ENCODE measurements at places on chromosomes 7 and 10. TPM values are rescaled to one million over a fixed set of nuclear protein-coding genes. Genes with fewer than 3 reads are reported as not detected.

Gene PTPRE
- 3.4 TPM for total RNA-seq

Gene ZNF727
- total RNA-seq, result not detected

- DNase-seq, result peak; percentile 89
These were observed 8.8 kb upstream of the SPAM1 start for GRCh38 chr7:123916240-123916724.

GRCh38 chr7:42274053-42274452 lies 37.0 kb upstream of the GLI3 start:
- no peak for DNase-seq

DNA sequence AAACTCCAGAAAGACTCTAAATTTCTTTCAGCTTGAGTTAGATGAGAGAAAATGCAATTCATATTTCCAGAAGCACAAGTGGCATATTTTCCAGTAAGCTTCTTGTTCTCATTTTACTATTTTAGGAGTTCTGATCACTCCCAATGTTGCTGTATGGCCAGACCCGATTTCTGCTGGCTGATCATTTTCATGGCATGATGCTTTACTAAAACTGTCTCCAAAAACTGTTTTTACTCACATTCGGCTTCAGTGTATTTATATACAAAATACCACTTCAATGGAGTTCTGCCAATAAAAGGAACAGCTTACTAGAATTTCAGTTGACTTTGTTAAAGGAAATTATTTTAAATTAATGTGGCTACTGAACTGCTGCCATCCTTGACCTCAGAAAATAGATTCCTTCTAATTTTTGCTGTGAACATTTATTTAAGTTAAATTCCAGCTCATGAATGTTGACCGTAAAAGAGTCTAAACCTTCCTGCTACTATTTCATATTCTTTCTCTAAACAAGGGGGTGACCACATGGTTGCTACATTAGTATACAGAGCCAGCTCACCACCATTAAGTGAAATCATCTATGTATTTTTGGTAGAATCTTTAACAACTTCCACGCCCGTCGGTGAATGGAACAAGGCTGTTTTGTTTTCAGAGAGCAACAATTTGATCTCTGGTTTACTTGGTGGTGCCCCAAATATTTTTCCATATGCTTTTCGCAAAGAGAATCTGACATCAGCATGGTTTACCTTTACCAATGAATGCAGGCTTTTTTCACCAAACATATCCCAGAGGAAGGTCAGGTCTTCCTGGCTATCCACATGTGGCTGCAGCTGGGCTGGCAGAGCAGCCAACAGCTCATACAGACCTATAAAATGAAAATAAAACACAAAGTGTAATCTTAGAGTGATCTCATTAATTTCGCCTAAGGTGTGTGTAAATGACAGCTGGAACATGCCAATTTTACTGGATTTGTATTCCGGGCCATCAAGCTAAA lies 101.2 kb downstream of the MPP7 start:
- no peak for DNase-seq

DNA sequence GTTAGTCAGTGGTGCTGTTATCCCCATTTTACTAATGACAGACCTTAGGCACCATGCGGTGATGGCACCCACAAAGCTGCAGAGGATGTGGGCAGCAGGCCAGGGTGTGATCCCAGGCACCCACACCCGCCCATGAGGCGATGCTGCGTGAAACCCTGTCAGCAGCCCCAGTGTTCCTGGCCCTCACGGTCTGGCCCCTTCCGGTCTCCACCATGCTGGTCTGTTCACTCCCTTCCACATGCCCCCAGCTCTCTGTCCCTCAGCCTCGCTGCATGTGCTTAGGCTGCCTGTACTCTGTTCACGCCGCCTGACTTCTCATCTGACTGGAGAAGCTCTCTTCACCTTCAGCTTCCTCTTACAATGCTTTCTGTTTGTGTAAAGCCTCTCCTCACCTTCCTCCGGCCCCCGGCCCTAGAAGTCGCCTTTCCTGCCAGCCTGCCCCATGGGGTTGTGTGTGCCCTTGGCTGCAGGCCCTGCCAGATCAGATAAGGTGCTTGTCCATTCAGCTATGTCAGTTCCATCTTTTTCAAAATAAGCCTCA lies 17.6 kb upstream of the ORAI2 start:
- DNase-seq, result no peak

GRCh38 chr10:106712988-106713387 lies 451.5 kb downstream of the SORCS1 start:
- DNase-seq, result no peak

- no peak for DNase-seq
These were observed 37.4 kb downstream of the DNAJC9 start for GRCh38 chr10:73209705-73210104.

GRCh38 chr10:35460852-35461460 lies 124.6 kb downstream of the CCNY start:
- DNase-seq, result no peak

DNA sequence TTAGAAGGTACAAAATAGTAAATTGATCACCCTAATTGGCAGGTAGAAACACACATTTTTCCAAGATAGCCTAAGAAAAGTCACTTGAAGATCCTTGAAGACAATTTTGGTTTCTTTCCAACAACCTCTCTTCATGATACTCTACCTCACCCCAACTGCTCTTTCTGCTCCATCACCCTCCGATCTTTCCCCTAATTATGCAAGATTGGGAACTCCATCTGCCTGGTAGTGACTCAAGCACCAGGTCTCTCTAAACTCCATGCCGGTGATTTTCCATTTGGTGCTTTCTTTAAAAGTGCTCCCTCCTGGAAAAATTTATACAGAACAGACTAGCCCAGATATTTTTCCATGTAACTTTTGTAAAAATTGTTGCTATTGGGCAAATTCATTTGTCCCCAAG lies 1.1 kb upstream of the AKR1B1 start:
- no peak for DNase-seq

GRCh38 chr10:11610826-11611247 lies 613 bp downstream of the USP6NL start:
- peak; percentile 63 for DNase-seq

DNA sequence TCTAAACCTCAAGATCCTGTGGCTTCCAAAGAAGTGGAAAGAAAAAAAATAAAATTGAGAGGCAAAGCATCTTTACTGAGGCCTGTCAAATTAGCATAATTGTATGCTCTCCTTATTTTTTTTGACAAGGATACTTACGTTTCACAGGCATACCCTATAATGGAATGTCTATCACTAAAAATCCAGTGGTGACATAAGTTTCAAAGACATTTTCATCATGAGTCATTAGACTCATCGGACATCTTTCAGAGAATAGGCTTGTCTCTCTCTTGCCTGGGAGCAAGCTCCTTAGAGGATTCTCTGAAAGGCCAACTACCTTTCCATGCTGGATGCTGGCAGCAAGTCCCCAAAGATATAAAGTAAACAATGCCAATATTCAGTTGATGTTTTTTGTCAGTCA lies 380.7 kb upstream of the STEAP1 start:
- no peak for DNase-seq

GRCh38 chr10:5381187-5381586 lies 16.4 kb downstream of the UCN3 start:
- no peak for DNase-seq

DNA sequence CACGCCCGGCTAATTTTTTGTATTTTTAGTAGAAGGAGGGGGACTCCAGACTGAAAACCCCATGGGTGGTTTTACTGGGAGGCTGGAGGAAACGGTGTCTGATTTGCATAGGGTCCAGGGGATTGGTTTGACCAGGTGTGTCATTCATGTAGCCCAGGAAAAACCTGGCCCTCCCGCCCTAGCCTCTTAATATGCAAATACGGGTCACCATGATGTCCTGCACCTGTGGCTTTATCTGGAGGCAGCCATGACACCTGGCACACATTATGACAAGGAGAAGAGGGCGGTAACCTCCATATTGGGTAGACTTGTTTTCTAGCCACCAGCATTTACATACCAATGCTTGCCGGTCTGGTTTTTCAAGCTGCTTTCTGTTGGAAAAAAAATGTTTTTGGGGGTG lies 68.0 kb downstream of the TRIL start:
- DNase-seq, result peak; percentile 2

DNA sequence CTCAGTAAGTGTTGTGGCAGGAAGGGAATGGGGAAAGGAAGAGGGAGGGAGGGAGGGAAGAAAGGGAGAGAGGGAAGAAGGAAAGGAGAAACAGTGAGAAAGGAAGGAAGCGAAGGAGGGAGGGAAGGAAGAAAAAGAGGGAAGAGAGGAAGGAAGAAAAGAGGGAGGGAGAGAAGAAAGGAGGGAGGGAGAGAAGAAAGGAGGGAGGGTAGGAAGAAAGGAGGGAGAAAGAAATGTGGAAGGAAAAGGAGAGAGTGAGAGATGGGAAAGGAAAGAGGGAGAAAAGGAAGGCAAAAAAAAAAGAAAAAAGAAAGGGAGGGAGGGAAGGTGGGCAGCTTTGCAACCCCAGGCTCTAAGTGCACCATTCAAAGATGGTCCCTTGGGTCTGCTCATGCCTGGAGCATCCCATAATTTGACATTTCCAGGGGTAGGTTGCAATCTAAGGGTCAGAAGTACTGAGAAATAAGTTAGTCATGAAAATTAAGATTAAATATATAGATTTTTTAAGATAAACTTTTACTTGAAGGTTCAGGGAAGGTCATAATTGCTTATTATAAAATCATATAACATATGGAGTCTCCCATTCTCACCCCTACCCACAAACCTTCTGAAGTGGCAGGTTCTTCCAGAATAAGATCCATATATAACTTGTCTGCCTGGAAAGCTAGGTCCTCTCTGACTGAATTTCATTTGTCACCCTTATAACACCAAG lies 249.2 kb downstream of the PLXNA4 start:
- no peak for DNase-seq

GRCh38 chr7:85614684-85615083 lies 427.8 kb upstream of the SEMA3D start:
- DNase-seq, result no peak

GRCh38 chr7:92281031-92281430 lies 35.3 kb downstream of the ANKIB1 start:
- no peak for DNase-seq

DNA sequence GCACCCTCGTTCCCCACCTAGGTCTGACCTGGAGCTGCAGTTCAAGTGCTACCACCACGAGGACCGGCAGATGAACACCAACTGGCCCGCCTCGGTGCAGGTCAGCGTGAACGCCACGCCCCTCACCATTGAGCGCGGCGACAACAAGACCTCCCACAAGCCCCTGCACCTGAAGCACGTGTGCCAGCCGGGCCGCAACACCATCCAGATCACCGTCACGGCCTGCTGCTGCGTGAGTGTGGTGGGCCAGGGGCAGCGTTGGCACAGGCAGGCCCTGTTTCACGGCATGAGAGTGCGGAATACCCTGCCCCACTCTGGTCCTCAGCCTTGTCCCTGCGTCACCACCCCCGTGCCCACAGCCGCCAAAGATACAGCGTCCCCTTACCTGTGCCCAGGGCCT lies 46.6 kb upstream of the PPIF start:
- DNase-seq, result no peak

Gene ARHGEF35
- 12.7 TPM for total RNA-seq

- DNase-seq, result no peak
These were observed 36.9 kb upstream of the AUTS2 start for GRCh38 chr7:69561266-69561960.

- DNase-seq, result no peak
These were observed 441.8 kb upstream of the AKR1E2 start for GRCh38 chr10:4384245-4384644.

- DNase-seq, result no peak
These were observed 12.4 kb downstream of the RBM33 start for GRCh38 chr7:155656891-155657290.

- no peak for DNase-seq
These were observed 200.3 kb downstream of the DNAJB6 start for GRCh38 chr7:157537056-157537455.

DNA sequence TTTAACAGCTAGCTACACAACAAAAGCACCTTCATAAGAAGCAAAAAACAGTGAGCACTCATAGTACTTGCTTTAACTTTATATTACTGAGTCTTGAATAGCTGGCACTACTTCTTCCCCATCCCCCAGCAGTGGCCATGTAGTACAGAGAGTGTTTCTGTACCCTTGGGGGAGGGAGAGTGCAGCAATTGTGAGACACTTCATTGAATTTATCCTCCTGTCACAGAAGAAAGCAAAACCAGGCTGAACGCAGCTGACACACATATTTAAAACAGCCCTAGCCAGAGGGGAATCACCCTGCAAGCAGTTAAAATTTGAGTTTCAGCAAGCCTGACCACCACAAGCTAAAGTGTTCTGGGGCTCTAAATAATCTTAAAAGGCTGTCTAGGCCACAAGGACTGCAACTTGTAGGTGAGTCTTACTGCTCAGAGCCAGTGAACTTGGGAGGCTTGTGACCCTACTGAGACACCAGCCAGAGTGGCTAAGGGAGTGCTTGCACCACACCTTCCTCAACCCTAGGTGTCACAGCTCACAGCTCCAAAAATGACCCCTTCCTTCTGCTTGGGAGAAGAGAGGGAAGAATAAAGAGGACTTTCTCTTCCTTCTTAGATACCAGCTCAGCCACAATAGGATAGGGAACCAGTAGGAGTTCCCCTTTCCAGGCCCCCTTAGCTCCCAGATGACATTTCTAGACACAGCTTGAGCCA lies 97.7 kb upstream of the MEOX2 start:
- no peak for DNase-seq

GRCh38 chr7:141704741-141705140 lies 2.8 kb upstream of the DENND11 start:
- DNase-seq, result peak; percentile 27

DNA sequence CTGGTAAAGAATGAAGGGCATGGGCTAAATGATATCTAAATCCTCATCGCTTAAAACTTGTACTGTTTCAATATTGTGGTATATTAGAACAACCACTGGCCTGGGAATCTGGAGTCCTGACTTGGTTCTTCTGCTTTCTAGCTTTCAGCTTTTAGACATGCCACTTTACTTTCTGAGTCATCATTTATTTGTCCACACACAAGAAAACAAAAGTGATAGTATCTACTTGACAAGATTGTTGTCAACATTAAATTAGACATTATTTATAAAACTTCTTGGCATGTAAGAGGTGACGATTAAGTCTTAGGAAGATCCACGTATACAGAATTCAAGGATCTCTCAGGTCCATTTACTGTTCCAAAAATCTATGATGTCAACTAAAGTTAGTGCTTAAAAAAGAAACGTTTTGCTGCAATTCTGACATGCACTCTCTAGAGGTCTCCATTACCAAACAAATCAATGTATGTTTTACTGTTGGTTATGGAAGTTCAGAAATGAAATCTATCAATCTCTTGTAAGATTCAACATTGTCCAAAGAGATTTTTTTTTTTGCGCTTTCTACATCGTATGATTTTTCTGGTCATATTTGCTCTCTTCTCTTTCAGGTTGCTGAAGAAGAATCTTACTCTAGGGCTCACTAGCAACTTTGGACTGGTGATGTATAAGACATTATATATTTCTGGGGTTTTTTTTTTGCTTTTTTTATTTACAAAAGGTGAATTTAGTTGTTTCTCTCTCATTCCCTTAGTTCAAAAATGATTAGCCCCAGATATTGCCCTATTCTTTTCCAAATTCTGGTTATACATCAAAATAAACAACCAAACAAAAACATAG lies 53.6 kb upstream of the DYNC1I1 start:
- peak; percentile 45 for DNase-seq

DNA sequence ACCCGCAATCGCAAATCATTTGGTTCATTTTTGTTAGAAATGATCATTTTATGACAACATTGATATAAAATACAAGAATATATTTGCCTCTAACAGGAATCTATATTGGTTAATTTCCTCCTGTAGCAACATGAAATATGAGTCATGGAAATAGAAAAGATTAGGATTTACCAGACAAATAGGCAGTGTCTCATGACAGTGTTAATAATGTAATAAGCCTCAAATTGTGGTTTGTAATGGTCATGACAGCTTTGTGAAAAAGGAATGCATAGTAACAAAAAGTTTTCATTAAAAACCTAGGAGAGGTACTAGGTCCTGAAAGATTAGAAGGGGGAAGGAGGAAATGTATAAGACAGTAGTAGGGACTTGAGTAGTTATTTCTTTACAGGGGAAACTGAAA lies 7.9 kb upstream of the SLK start:
- DNase-seq, result no peak

Gene DNAJB6
- 43.8 TPM for total RNA-seq

Gene LRRTM3
- total RNA-seq, result not detected

Gene ARMS2
- not detected for total RNA-seq

Data from HT-29 (cell line).